Stimulated activated CD8-positive, alpha-beta memory T cell treated with anti-CD3 and anti-CD28 coated beads, Interleukin-2, amount 100 ng/mL, for 48 hours (primary cell): ENCODE measurements at places on chromosomes 3 and 15.

GRCh38 chr15:91338766-91339165, 238.7 kb downstream of the SV2B start:
- no peak for DNase-seq

DNA sequence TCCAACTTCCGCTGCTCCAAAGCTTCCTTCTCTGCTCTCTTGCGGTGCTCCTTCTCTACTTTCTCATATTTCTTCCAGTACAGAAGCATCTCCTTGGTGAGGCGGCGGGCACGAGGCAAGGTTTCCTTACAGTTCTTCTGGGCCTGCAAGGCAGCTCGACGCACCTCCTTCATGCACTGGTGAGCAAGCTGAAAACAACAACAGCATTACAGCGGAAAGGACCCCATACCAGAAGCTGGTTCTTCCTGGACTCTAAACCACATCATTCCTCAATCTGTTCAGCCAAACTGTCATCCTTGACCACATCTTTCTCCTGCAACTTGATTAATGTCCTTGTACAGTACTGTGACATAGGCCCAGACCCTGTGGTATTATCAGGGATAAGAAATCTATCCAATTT, 36.4 kb downstream of the INO80 start:
- no peak for DNase-seq

DNA sequence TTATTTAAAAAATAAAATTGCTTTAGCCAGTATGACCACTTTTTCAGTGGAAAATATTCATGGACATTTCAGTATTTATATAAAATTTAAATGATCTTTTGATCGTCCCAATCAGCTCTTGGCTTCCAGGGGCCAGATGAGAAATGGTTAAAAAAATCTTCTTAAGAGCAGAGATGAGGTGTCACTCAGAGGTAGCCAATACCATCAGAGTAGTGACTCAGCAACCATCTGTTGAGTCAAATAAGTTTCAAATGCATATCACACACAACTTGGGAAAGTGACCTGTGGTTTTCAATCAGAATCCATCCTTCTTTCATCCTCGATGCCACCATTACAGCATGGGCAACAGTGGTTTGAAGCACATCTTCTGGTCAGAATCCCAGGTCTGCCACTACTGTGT, 958.8 kb upstream of the NR2F2 start:
- DNase-seq, result no peak

DNA sequence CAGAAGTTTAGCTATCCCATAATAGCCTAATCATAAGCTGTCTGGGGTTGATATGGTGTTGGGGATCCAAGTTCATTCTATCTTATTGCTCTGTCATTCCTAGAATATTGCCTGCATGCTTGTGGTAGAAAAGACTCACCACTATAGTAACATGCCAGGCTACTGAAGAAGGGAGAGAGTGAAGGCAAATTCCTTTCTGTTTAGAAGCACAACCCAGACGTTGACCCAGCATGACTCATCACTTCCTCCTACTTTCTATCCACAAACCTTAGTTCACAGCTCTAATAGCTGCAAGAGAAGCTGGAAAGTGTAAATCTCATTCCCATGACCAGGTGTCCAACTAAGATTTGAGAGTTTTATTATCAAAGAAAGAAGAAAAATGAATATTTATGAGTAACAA, 57.8 kb upstream of the NMD3 start:
- DNase-seq, result no peak

DNA sequence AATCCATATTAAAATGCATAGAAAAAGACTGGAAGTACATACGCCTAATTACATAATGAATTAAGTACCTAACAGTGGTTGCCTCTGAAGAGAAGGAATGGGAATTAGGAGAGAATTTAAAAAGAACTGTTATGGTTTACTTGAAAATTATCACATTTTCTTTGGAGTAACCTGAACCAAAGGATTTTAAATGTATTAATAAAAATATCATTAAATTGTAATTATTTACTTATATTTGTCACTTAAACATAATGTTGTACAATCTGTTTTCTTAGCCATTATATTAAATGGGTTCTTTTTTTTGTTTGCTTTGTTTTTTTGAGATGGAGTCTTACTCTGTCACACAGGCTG, 114.2 kb upstream of the SLC7A14 start:
- DNase-seq, result no peak

GRCh38 chr15:69338535-69339213, 40.0 kb downstream of the PAQR5 start:
- DNase-seq, result no peak

DNA sequence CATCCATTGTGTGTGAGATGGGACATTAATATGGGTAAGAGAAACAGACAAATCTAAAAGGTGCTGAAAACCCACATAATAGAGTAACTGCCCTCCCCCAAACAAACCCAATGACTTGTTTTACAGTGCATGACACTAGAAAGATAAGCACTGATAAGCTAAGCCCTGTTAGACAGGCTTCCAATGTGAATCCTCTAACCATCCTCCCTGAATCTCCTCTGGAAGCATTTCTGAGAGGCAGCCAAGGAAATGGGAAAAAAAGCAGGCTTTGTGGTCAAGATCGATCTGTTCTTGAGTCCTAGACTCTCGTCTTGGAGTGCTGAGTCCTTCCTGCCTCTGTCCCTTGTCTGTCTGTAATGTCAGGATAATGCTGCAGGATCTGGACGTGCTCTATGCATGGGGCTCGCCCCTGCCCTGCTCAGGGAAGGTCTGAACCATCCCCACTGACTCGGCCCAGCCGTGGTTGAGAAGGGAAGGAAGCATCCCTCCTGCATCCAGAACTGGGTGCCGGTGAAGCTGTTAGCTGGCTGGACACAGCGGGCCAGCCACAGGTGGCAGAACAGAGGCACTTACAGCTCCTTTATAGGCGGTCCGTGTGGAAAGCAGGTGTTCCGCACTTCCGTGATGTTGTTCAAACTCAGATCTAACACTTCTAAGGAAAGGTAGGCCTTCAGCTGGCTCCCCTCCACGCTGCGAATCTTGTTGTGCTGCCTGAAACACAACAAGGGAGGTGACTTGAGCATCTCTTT, 84.1 kb downstream of the LRIG1 start:
- no peak for DNase-seq
